Activated naive CD8-positive, alpha-beta T cell treated with anti-CD3 and anti-CD28 coated beads, Interleukin-2, amount 50 U/mL, for 24 hours (primary cell): ENCODE measurements at places on chromosomes 12 and 14.

DNA sequence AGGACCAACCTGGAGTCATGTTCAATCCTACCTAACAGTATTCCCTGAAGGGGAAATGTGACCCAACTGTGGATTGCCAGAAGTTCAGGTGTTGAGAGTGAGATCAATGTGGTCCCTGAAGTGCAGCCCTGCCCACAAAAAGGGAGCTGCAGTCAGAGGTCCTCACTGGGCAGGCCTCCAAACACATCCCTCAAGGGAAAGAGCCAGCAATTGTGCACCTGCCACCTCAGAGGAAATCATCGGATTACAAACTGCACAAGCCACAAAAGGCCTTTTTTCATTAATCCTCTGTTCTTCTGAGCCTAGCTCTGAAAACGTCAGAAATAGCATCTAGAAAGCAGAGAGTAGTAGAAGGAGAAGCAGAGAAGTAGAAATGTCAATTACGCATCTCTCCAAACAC lies 10.8 kb upstream of the MDM1 start:
- no peak for DNase-seq

- DNase-seq, result no peak
Measured at GRCh38 chr14:27392153-27392552, 794.3 kb upstream of the NOVA1 start.

DNA sequence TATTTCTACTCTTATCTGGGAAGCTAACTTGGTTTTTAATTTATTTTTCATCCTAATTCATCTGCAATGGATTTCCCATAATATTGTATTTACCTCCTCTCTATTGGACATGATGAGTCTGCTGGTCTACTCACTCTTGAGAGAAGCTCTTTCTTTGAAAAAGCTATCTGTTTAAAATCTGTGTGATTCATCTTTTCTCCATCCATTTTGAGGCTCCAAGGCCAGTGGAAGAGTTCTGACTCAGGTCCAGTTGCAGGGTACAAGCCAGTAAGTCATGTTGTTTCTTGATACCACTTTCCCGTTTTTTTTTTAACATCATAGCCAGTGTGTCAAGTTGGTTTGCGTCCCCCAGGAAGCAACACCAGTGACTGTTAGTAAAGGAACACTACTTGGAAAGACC lies 160.3 kb upstream of the BMP4 start:
- no peak for DNase-seq

DNA sequence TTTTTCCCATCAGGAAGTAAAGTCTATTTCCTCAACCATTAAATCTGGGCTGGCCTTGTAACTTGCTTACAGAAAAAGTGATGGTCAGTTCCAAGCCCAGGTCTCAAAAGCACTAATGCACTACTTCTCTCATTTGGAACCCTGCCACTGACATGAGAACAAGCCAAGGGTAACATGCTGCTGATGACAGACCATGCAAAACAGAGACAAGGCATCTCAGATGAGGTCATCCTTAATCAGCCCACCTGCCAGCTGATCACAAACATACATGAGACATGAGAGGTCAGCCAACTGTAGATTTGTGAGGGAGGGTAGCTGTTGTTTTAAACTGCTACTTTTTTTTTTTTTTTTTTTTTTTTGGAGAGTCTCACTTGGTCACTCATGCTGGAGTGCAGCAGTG lies 16.2 kb downstream of the TWF1 start:
- no peak for DNase-seq

DNA sequence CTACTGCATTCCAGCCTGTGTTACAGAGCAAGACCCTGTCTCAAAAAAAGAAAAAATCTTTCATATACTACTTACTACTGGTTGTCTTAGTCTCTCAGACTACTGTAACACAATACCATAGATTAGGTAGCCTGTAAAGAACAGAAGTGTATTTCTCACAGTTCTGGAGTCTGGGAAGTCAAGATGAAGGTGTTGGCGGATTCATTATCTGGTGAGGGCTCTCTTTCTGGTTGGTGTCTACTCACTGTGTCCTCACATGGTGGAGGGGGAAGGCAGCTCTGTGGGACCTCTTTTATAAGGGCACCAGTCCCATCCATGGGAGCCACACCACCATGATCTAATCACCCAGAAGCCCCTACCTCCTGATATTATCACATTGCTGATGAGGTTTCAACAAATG lies 14.4 kb downstream of the WDR20 start:
- DNase-seq, result no peak

DNA sequence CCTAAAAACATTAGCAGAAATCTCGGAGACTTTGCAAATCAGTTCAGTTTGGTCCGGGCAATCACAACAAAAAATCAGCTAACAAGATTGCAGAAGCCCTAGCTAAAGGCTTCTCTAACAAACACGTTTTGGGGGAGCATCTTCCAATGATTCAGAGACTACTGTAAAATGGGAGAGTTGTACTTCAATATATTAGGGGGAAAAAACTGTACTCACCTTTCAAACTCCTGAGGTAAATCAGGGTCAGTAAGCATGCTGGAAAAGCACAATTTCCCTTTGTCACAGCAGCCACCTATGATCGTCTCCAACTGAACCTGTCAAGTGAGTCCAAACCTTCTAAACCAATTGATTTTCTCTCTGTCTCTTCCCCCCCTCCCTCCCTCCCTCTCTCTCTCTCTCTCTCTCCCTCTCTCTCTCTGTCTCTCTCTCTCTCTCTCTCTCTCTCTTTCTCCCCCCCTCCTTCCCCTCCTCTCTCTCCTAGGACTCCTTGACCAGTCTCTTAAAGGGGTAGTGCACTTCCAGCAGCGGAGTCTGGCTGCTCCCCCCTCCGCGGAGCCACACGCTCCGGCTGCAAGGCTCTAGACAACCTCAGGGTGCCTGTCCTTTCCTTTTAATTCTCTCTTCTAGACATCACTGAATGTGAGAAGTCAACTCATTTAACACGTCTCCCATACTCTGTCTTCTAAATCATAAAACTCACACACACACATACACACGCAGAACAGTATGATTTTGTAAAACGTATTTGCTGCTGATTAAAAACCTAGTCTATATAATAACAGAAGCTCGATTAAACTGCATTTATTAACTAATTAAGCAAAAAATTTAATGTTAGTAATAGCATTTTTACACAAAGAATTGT lies at the start of gene SOX5:
Gene SOX5 (minus strand): TSS at position 323 of the 862 bp plus-strand sequence. CDS start 69 bp downstream, at position 254.
- no peak for DNase-seq

DNA sequence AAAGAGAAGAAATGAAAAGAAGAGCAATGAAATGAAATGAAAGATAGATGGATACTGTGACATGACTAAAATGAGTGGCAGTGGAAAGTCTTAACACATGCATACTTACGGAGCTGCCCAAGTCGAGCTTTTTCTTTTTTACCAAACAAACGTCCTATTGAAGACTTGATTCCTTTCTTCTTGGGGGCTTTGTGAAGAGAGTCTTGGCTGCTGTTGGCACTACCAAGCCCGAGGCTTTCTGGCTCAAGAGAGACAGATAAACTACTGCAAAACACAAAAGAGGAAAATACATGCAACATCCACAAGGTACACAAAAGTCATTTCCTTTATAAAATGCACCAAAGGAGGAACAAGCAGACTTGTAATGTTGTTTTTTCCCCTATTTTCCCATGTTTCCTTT lies 261.2 kb downstream of the ACSS3 start:
- no peak for DNase-seq

DNA sequence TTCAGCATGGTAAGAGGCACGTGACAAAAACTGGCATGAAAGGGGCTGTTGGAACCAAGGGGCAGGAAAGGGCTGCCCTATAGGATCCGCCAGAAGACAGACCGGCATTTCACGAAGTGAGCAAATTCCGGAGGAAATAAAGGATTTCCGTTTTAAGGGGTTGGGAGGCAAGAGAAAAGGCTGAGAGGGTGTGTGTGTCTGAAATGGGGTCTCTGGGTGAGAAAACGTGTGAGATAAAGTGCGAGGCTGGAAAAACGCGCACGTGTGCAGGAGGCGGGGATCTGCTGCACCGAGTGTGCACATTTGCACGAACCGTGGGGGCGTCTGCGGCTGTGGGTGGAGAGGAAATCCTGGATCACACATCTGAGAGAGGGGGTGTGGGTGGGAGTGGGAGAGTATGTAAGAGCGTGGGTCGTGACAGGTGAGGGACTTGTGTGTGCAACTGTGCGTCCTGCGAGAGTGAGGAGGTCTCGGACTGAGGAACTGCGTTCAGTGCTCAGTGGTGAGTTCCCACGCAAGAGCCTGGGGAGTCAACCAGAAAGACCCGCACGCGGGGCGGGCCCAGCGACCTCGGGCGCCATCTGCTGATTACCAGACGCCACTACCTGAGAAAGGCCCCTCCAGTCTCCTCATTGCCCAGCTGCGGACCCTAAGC lies 37.0 kb upstream of the P2RX7 start:
- peak; percentile 82 for DNase-seq

GRCh38 chr14:77059276-77059915 lies 30.9 kb upstream of the IRF2BPL start:
- DNase-seq, result no peak

GRCh38 chr12:20096430-20096829 lies 271.9 kb upstream of the PDE3A start:
- no peak for DNase-seq

DNA sequence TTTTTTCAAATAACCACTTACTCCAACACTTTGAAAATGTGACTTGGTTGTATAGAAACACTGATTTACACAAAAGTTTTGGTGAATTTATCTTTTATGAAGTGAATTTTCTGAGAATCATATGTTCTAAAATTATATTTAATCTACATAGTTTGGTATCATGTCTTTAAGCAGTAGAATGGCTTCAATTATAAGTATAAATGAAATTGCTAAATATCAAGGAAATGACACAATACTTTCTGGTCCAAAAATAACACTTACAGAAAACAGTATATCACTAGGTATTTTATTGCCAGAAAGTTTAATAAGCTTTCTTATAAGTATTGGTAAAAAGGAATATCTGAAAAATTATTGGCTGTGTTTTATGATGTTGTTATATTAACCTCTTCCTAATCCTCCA lies 90.9 kb downstream of the SRGAP1 start:
- DNase-seq, result no peak

DNA sequence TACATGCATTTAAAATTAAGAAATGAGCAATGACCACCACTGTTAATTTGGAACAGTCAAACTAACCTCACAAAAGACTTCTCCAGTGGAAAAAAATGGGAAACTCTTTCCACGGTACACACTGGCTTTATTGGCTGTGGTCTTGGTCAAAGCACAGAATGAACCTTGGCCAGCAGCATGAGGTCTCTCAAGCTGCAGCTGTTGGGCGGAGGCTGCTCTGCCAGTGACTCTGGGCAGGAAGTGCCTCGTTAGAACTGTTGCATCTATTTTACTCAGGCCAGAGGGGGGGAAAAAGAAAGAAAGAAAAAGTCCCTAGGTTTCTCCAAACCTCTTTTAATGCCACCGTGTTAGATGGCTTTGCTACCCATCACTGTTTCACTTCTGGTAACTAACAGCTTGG lies 279.8 kb upstream of the DIO2 start:
- DNase-seq, result no peak

- no peak for DNase-seq
Measured at GRCh38 chr12:9754099-9754927, 6.4 kb downstream of the CD69 start.

DNA sequence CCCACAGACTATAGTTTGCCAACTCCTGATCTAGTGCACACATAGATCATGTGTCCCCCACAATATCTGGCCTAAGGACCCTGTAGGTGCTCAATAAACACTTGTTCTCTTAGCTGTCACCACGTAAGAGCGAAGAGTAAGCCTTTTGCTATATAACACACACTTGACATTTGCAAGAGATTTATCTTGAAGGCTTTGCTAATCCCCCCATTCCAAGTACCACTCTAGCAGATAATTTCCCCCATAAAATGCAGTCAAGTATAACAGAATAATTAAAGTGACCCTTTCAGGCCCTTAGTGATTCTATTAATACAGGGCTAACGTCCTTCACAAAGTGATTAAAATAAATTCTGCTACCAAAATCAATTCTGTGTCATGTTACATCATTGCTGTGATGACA lies 87.5 kb downstream of the PLXNC1 start:
- no peak for DNase-seq

GRCh38 chr14:25518364-25518763 lies 468.4 kb upstream of the STXBP6 start:
- DNase-seq, result no peak

- DNase-seq, result no peak
Measured at GRCh38 chr12:7376196-7376595, 67.8 kb downstream of the CD163L1 start.

DNA sequence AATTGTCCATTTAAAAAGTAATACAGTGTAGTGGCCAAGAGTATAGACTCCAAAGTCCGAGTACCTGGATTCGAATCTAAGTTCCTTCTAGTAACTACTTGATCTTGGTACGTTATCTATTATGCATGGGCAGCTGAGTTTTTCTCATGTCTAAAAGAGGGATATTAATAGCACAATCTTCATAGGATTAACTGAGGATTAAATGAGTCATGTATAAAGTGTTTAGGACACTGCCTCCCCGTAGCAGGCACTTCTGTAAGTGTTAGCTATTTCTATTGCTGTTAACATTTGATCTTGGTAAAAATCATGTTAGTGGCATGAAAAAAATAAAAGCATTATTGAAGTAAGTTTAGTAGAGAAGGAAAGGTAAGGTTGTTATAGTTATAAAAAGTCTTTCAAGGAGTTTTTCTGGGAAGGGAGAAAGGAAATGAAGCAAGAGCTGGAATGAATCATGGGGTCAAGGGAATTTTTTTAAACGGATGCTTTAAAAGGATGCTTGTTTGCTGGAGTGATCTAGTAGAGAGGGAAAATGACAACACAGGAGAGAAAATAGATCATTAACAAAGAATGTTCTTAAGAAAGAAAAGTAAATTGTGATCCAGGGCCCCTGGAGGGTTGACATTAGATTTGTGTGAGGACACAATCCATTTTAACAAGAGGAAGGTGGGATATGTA lies 502.2 kb upstream of the USP15 start:
- no peak for DNase-seq

- no peak for DNase-seq
Measured at GRCh38 chr12:116528065-116528464, 31.1 kb upstream of the MAP1LC3B2 start.

DNA sequence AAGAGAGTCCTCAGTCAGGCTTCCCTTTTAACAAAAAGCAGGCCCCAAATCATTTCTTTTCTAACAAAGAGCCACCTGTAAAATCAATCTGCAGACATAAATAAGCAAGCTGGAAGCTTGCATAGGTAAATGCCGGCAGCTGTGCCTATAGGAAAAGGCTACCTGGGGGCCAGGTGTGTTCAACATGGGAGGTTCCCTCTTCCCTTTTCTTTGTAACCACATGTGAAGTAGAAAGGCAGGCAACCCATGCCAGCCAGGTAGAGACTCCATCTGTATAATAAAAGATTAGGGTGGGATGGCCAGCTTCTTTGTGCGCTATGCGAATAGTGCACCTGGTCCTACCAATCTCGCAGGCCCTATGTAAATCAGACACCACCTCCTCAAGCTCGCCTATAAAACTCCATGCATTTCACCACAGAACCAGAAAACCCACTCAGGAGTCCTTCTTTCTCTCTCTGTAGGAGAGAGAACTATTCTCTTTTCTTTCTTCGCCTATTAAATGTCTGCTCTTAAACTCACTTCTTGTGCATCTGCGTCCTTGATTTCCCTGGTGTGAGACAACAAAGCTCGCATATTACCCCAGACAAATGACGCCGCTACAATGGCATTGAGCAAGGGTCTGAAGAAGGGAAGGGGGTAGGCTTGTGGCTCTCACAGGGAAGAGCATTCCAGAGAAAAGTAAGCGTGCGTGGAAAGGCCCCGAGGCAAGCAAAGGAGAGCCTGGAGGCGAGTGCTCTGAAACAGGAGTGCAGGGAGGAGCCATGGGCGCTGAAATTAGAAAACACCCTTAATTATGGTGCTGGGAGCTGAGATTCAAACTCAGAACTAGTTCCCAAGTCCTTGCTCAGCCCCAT lies 67.2 kb downstream of the TTC9 start:
- DNase-seq, result no peak

GRCh38 chr12:7693793-7694192 lies 1.8 kb downstream of the GDF3 start:
- DNase-seq, result no peak

- DNase-seq, result no peak
Measured at GRCh38 chr14:48575772-48576171, 900.4 kb upstream of the MDGA2 start.
